ENCODE measurements at places on chromosomes 7 and 10.

DNA sequence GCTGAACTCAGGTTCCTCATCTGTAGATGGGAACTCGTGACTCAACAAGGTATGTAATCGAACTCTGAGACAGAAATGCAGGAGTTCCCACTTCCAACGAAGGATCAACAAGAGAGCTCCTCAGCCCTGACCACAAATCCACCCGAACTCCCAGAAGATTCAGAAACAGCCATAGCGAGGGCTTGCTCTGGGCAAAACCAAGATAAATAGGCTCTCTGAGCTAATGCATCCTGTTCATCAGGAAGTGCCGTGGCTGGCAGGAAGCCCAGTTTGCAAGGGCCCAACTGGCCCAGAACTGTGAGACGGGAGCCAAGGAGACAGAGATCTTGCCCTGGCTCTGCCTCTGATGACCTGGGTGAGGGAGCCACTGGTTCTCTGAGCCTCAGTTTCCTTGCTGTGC is 141.7 kb upstream of the PFKP start:
- peak; percentile 70 for DNase-seq

- no peak for DNase-seq
Measured at GRCh38 chr7:24197852-24198251, 86.1 kb upstream of the NPY start.

GRCh38 chr7:40175725-40176510 is 41.1 kb downstream of the SUGCT start:
- no peak for DNase-seq

DNA sequence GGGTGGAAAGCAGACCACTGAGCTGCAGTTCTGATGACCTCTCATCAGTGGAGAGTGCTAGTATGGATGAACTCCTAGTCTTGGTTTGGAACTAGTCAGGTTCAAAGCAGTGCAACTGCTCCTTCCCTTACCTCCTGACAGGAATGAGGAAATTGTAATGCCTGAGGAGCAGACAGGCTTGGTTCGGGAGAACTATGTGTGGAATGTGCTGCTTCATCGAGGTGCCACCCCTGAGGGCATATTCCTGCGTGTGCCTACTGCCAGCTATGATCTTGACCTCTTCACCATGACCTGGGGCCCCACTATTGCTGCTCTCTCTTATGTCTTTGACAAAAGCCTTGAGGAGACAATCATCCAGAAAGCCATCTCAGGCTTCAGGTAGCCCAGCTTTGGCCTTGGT is 27.4 kb upstream of the NFKB2 start:
- no peak for DNase-seq

DNA sequence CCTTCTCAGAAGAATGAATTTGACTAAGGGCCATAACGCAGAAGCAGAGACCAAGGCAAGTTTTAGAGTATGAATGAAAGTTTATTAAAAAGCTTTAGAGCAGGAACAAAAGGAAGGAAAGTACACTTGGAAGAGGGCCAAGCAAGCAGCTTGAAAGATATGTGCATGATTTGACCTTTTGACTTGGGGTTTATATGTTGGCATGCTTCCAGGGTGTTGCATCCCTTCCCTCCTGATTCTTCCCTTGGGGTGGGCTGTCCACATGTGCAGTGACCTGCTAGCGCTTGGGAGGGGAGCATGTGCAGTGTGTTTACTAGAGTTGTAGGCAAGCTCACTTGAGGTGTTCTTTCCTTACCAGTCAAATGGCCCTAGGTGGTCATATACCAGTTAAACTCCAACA is 37.9 kb upstream of the LRRN3 start:
- no peak for DNase-seq

GRCh38 chr7:83684928-83685327 is 36.0 kb upstream of the SEMA3E start:
- DNase-seq: no peak

DNA sequence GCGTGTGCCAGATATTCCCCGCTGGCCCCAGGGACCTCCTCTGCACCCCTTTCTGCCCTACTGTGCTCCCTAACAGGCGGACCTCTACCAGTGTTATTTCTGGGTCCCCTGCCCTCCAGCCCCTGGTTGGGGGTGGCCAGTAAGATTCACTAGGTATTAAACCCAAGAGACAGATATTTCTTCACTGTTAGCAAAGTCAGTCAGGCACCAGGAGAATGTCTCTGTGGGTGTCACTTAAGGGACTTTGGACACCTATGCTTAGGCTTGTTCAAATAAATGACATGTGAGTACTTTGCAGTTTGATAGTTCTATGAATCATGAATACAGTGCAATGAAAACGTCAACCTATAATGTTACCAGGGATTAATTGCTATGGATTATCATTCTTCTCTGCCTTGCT is 234.3 kb upstream of the IGFBP3 start:
- no peak for DNase-seq

DNA sequence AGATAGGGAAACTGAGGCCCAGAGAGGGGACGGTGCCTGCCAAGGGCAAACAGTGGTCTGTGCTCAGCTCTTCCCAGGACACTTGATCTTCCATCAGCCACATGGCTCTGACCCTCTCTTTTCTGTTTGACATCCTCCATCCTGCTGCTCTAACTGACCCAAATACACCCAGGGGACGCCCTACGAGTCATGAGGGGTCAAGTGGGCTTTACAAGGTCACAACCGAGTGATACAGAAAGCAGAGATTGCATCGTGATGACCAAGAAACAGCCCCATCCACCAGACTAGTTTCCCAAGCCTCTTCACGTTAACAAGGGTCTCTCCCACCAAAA is 131.2 kb upstream of the UNC5B start:
- no peak for DNase-seq

- DNase-seq: no peak
Measured at GRCh38 chr10:87053111-87053510, 33.0 kb downstream of the FAM25A start.

- no peak for DNase-seq
Measured at GRCh38 chr10:104450954-104451353, 97.3 kb downstream of the CFAP58 start.

GRCh38 chr10:525565-526315 is 163.7 kb downstream of the DIP2C start:
- DNase-seq: no peak

- DNase-seq: peak; percentile 19
Measured at GRCh38 chr7:117399820-117400422, 27.4 kb downstream of the ASZ1 start.

Measured in KBM-7 (cell line).